ENCODE measurements at places on chromosomes 11 and 22.
A peak's percentile ranks its signal among the peaks of the same experiment; 100 is the strongest.

GRCh38 chr11:27418356-27418755, 54.2 kb downstream of the LGR4 start:
- no peak for DNase-seq

- DNase-seq, result no peak
Measured at GRCh38 chr11:134802598-134802997, 390.6 kb upstream of the B3GAT1 start.

DNA sequence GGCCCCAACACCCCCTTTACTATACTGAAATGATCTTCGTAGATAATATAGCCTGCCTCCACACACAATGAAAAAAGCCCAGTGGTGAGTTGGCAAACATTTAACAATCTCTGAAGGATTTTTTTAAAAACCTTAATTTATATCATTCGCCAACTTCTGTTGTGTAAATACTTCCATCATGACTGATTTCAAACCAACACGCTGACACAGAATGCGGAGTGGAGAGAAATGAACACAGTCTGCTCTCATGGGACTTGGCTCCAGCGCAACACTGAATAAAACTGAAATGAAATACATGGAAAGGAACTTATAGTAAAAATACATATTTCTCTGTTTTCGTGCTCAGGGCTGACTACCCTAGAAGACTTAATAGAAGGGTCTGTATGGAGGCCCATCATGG, 61.3 kb upstream of the WNT11 start:
- no peak for DNase-seq

GRCh38 chr11:130872981-130873380, 43.3 kb downstream of the SNX19 start:
- DNase-seq, result no peak

DNA sequence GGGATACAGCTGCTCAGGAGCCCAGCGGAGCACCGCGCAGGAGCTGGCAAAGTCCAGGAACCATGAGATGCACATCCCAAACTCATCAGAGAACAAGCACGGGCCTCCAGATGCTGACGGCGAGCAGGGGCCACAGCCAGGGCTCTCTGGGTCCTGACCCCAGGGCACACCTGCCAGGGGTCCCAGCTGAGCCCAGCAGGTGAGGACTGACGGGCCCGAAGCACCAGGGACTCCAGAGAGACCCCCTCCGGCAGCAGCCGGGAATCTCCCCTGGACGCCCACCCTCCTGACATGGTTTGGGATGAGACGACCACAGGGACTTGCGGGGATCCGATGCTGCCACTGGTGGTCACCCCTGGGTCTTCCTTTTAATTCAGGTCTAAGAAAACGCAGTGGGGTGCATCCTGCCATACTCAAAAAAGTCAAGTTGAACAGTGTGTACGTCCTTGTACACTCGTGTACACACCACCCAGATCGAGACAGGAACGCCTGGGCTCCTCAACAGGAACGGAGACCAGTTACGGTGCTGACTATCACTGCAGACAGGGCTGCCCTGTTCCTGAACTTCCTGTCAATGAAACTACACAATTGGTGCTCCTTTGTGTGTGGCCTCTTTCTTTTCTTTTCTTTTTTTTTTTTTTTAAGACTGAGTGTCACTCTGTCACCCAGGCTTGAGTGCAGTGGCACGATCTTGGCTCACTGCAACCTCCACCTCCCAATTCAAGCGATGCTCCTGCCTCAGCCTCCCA, 21.9 kb downstream of the TTLL8 start:
- no peak for DNase-seq

DNA sequence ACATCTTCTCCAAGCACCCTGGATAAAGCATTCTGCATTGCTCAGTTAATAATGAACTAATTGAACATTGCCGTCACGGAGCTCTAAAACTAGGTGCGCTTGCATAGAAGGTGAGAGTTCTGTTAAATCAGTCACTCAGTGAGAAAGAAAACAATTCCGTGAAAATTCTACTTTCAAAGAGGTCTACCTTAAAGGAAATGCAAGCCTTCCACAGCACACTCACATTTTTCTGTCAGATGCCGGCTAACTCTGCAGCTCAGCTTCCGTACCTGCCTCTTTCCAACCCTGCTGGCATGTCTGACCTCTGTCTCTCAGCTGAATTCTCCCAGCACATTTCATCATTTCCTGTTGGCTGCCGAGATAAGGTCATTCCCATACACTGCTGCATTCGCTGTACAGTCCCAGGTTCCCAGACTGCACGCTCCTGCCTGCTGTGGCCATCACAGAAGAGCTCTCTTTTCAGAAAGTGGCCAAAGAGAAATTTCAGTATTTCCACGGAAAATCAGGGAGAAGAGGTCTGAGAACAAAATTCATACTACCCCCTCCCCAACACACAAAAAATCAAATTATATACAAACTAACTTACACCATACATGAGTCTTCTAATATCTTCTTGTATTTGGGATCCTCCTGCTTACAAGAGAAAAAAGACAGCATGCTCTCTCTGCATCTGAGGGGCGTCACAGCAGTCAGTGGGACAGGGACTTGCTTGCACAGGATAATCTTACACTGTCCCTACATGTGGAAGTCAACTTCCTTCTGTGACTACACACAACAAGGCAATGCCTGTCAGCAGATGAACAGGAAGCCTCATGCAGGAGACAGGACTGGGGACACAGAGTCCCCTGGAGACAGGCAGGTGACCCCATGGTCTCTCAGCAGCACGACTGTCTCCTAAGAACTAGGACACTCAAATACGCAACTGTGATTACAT, 55.1 kb downstream of the PACSIN2 start:
- no peak for DNase-seq

- no peak for DNase-seq
Measured at GRCh38 chr11:23143022-23143421, 282.7 kb upstream of the CCDC179 start.

GRCh38 chr11:14626650-14627049, 17.0 kb upstream of the PDE3B start:
- DNase-seq, result no peak

- peak; percentile 49 for DNase-seq
Measured at GRCh38 chr22:22408731-22409696, 99.5 kb downstream of the ZNF280B start.

DNA sequence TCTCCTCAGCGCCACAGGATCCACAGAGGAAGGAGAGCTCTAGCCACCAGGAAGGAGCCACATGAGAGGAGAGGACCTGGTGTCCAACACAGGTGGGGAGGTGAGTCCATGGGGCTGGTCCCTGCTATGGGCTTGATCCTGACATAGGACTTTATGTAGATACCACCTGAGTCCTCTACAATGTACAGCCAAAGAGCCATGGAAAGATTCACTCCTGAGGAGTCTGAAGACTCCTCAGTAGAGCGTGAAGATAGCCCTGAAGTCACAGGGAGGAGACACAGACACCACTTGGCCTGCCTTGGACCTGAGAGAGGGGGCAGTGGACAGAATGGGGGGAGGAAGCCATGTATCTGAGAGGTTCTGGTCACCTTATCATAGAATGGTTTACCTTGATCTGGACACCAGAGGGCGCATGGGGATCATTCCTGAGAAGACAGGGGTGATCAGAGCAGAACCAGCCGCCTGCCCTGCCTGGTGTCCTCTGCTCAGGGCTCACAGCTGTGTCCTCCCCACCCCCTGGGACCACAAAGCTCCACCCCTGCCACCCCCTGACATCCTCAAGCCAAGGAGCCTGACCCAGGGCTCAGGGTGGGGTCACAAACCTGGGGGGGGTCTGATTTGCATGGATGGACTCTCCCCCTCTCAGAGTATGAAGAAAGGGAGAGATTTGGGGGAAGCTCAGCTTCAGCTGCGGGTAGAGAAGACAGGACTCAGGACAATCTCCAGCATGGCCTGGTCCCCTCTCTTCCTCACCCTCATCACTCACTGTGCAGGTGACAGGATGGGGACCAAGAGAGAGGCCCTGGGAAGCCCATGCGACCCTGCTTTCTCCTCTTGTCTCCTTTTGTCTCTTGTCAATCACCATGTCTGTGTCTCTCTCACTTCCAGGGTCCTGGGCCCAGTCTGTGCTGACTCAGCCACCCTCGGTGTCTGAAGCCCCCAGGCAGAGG, 77.0 kb downstream of the ZNF280B start:
- DNase-seq, result peak; percentile 49

- no peak for DNase-seq
Measured at GRCh38 chr22:35589071-35589755, 27.9 kb downstream of the MB start.

DNA sequence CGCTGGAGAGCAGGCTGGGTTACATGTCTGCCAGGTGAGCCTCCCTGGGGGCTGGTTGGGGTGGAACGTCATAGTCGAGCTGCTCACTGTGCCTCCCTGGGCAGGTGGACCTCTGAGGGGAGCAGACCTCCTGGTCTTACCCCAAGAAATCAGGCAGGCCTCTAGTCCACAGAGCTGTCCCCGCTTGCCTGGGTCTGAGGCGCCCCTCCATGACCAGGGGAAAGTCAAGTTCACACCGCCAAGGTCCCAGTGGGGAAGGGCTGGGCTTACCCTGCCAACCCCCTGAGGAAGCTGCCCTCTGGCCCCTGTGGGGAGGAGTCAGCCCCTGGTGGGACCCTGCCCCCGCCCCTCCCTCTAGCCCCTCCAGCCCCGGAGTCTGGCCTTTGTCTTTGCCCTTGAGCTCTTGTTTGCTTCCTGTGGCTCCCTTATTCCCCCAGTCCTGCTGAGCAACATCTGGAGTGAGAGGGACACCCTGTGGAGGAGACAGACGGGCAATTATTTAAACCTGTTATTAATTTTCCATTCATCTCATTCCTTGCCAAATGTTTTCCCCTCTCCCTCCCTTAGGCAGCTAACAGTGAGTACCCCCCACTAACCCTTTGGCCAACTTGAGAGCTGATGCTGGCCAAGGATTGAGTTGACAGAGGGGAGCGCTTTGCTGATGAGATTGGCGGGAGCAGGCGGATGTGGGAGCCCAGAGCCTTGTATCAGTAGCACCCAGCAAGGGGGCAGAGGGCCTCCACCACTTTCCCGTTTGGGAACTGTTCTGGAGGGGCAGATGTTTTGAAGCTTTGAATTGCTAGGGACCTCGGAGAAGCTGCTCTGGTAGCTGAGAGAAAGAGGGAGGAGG, 83.4 kb downstream of the CEP164 start:
- DNase-seq, result no peak

DNA sequence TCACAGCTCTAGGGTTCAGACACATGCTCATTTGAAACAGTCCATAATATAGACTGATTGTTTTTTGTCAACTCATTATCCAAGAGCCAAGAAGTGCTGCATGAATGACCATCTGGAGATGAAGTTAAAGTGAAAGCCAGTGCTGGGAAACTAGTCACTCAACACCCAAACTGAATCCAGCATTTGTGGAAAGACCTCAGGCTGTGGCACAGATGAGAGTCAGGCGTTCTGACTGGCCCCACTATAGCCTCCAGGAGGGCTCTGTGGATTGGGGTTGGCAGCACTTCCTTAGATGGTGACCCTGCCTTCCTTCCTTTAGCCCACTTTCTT, 2.1 kb downstream of the FEZ1 start:
- no peak for DNase-seq

DNA sequence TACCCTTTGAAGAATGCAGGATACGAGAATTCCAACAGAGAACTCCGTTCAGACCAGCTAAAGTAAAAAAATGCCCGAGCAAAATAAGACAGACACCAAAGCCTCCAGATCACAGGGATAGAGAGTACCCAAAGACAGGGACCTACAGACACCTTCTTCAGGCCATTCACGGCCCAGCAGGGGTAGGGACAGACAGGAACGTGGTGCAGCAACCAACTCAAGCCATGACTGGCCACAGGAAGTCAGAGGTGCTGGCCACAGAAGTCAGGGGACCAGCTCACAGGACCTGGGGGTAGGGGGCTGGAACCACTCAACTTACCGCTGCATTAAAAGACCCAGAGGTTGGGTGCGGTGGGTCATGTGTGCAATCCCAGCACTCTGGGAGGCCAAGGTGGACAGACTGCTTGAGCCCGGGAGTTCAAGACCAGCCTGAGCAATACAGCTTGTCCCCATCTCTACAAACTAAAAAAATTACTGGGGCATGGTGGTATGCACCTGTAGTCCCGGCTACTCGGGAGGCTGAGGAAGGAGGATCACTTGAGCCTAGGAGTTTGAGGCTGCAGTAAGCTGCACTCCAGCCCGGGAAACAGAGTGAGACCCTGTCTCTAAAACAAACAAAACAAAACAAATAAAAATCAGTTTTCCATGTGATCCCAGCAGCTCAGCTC, 39.9 kb upstream of the COMT start:
- no peak for DNase-seq

GRCh38 chr11:36510594-36510942, 496 bp upstream of the TRAF6 start:
- no peak for DNase-seq

GRCh38 chr11:86933891-86934581, 21.2 kb downstream of the FZD4 start:
- no peak for DNase-seq

DNA sequence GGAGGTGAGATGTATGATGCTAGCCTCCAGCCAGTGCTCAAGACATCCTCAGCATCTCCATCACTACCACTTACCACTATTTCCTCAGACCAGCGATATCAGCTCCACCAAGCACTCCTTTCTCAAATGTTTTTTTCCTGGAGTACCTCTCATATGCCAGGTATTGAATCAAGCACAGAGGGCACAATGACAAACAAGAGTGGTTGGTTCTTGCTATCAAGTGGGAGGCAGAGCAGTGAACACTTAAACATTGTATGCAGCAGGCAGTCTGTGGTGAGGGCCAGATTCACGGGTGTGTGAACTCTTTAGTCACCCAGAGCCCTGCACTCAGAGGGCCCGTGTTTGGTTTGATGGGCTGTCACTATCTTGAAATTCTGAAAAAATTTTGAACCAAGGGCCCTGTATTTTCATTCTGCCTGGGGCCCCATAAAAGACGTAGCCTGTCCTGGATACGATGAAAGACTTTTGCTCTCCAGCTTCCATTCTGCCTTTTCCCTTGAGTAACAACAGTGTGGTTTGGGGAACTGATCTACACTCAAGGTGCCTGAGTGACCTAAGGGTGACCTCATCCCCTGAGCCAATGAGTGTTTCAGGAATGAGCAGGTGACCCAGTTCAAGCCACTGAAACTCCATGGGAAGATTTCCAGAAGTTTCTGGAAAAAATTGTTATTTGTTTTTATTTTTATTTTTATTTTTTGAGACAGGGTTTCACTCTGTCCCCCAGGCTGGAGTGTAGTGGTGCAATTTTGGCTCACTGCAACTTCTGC, 348.4 kb upstream of the NARS2 start:
- DNase-seq, result no peak

GRCh38 chr11:10522921-10523320, 18.1 kb downstream of the RNF141 start:
- no peak for DNase-seq

DNA sequence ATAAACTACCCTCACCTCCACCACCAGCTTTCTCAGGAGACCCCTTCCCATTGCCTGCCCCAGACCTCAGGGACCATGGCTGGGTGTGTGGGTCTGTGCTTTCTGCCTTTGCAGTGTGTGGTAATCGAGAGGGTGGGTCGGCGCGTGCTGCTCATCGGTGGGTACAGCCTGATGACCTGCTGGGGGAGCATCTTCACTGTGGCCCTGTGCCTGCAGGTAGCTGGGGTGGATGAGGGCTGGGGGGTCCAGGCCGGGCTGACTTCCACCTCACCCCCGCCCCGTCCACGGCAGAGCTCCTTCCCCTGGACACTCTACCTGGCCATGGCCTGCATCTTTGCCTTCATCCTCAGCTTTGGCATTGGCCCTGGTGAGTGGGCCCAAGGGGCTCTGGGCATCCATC, 10.5 kb upstream of the MIF start:
- no peak for DNase-seq

GRCh38 chr11:126063507-126063852, 814 bp upstream of the CDON start:
- no peak for DNase-seq

Measured in stimulated activated effector memory CD8-positive, alpha-beta T cell treated with anti-CD3 and anti-CD28 coated beads, Interleukin-12 subunit alpha, Interleukin-12 subunit beta, amount 100 ng/mL, for 72 hours (primary cell).